Stomach (tissue), 19 donors: ENCODE measurements at places on chromosomes 16 and 17.

DNA sequence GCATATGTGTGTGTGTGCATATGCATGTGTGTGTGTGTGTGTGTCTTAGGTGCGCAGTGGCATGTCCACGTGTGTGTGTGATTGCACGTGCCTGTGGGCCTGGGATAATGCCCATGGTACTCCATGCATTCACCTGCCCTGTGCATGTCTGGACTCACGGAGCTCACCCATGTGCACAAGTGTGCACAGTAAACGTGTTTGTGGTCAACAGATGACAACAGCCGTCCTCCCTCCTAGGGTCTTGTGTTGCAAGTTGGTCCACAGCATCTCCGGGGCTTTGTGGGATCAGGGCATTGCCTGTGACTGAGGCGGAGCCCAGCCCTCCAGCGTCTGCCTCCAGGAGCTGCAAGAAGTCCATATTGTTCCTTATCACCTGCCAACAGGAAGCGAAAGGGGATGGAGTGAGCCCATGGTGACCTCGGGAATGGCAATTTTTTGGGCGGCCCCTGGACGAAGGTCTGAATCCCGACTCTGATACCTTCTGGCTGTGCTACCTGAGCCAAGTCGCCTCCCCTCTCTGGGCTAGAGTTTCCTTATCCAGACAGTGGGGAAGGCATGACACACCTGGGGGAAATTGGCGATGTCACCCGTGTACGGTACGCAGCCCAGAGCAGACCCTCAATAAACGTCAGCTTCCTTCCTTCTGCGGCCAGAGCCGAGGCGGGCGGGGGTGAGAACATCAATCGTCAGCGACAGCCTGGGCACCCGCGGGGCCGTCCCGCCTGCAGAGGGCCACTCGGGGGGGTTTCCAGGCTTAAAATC is 47.6 kb downstream of the IL21R start:
- peak; percentile 69 for DNase-seq
- H3K4me3 ChIP-seq, result no peak overlapping the region
- H3K4me1 ChIP-seq, result peaks cover 12% of the 10 kb centered on the region
- no peaks in the 10 kb centered on the region for H3K27me3 ChIP-seq
- H3K36me3 ChIP-seq, result peaks cover 9% of the 10 kb centered on the region

DNA sequence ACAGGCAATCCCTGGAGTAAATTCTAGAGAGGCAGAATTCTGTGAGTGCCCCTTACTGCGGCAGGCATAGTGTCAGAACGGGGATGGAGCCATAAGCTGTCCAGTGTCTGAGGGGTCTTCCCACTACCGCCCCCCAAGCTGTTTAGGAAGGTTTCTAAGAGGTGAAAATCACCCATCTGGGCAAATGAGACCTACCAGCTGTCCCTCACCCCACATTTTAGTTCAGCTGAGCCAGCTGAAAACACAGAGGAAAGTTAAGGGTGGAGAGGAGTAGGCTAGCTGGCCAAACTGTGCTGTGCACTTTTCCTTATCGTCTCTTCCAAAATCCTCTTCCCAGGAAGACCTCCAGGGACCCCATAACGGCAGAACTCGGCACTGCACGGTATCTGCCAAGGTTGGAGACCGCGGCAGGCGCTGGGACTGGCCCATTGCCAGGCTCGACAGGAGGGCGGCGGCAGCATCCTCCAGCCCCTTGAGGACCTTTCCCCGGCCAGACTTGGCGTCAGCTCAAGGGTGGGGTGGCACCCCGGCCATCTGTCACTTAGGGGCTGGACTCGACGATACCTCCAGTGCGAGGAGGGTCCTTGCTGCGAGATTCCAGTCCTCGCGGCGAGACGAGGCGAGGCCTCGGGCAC is 955 bp downstream of the ACLY start:
- peak overlapping the region; percentile 94 for H3K27ac ChIP-seq
- peak overlapping the region; percentile 98 for H3K4me3 ChIP-seq
- H3K4me1 ChIP-seq, result peaks cover 56% of the 10 kb centered on the region
- peaks cover 12% of the 10 kb centered on the region for H3K36me3 ChIP-seq
- DNase-seq, result peak; percentile 82

DNA sequence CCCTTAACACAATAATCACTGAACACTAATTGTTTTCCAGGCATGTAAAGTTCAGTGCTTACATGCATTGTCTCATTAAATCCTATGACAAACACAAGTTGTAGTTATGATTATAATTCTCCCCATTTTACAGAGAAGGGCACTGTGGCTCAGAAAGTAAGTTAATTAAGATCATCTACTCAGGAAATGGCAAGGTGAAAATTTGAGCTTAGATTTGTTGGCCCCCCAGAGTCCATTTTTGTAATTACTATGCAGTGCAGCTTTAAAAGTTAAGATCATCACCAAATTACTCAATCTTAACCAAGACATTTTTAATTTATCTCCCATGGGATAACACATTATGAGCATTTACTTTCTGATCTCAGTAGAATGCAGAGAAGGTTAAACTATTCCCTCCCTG is 34.2 kb upstream of the CCL1 start:
- H3K27ac ChIP-seq, result no peak overlapping the region
- peaks cover 6% of the 10 kb centered on the region for H3K27me3 ChIP-seq
- DNase-seq, result no peak
- H3K4me1 ChIP-seq, result no peaks in the 10 kb centered on the region
- no peaks in the 10 kb centered on the region for H3K36me3 ChIP-seq

DNA sequence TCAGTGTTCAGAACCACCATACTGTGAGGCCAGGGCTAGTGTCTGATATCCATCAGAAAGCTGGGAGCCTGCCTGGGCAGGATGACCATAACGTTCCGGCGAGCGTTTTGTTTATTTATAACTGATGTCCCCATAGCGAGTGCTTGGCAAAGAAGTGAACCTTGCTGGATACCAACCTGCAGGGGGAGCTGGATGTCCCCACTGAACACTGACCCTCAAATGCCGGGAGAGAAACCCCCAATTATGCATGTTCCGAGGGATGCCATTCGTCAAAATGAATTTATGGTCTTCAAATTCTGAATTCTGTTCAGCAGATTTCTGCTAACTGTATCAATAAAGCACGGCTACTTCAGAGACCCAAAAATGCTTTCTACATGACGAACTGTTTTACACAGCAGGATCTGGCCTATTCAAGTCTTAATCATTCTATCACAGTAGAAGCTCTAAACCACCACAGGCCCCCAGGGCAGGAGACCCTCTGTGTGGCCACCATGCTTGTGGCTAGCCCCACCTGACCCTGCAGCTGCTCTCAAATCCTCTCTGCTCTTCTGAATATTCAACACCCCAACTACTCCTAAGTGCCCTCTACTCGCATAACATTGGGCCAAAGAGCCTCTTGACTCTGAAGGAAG is 15.2 kb downstream of the MED24 start:
- DNase-seq, result peak; percentile 92
- no peak overlapping the region for H3K27ac ChIP-seq
- H3K4me1 ChIP-seq, result peaks cover 22% of the 10 kb centered on the region
- H3K27me3 ChIP-seq, result no peaks in the 10 kb centered on the region
- H3K36me3 ChIP-seq, result peaks cover 23% of the 10 kb centered on the region
- no peak overlapping the region for H3K4me3 ChIP-seq

DNA sequence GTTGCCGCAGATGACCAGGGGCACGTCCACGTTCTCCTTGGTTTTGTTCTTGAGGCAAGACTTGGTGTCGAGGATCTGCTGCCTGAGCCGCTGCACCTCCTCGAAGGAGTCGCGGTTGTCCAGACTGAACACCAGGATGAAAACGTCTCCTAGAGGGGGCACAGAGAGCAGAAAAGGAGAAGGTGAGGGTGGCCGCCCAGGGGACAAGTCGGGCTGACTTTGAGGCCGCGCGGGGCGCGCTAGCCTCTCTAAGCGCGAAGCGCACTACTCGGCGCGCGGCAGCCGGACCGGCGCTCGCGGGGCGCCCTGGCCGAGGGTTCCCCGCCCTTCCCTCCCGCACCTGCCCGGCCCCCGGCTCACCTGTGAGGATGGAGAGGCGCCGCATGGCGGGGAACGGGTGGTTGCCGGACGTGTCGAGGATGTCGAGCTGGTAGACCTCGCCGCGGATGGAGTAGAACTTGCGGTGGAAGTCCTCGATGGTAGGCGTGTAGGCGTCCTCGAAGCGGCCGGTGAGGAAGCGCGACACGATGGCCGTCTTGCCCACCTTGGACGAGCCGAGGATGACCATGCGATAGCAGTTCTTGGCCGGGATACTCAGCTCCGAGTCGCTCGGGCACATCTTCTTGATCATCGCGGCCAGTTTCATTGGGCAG is 533 bp downstream of the RASD1 start:
- H3K27me3 ChIP-seq, result no peaks in the 10 kb centered on the region
- H3K27ac ChIP-seq, result peak overlapping the region; percentile 92
- H3K36me3 ChIP-seq, result peaks cover 26% of the 10 kb centered on the region
- DNase-seq, result peak; percentile 67

DNA sequence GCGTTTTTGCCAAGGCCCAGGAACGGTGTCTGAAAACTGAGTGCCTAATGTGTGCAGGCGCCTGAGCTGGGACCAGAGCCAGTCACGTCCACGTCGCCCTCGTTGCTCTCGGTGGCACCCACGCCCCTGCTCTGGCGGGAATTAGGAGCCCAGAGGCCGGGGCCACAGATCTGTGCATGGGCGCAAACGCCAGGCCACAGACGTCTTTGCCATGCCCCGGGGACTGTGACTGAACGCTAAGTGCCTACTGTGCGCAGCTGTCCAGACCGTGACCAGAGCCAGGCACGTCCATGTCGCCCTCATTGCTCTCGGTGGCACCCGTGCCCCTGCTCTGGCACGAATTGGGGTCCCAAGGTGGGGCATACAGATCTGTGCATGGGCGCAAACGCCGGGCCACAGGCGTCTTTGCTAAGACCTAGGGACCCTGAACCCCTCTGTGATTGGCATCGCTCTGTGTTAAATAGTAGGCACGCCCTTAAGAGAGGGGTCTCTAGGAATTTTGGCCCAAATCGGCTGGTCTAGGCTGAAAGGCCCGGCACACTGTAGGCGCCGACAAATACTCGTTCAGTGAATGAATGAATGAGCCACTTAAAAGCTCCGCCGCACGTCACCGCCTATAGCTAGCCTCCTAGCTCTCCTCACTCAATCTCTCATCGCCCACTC is 827 bp upstream of the UBALD1 start:
- H3K4me1 ChIP-seq, result peaks cover 75% of the 10 kb centered on the region
- H3K4me3 ChIP-seq, result peak overlapping the region; percentile 99
- peak overlapping the region; percentile 99 for H3K27ac ChIP-seq

DNA sequence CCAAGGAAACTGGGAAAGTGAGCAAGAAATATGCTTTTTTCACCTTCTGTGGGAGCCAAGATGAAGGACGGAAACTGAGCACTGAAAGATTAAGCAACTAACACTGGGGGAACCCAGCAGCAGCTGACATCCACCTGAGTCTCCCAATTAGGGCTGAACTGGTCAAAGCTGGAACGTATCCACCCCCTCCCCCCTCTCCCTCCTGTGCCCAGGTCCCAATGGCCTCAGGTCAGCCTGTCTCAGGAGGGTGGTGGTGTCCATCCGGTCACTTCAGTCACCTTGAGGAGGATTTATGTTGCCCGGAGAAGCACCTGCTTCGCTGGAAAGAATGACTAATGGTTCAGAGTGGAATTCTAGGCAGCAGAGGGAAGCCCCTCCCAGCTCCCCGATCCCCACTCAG is 10.0 kb downstream of the PEMT start:
- no peaks in the 10 kb centered on the region for H3K4me1 ChIP-seq
- no peak for DNase-seq
- peaks cover 4% of the 10 kb centered on the region for H3K36me3 ChIP-seq

DNA sequence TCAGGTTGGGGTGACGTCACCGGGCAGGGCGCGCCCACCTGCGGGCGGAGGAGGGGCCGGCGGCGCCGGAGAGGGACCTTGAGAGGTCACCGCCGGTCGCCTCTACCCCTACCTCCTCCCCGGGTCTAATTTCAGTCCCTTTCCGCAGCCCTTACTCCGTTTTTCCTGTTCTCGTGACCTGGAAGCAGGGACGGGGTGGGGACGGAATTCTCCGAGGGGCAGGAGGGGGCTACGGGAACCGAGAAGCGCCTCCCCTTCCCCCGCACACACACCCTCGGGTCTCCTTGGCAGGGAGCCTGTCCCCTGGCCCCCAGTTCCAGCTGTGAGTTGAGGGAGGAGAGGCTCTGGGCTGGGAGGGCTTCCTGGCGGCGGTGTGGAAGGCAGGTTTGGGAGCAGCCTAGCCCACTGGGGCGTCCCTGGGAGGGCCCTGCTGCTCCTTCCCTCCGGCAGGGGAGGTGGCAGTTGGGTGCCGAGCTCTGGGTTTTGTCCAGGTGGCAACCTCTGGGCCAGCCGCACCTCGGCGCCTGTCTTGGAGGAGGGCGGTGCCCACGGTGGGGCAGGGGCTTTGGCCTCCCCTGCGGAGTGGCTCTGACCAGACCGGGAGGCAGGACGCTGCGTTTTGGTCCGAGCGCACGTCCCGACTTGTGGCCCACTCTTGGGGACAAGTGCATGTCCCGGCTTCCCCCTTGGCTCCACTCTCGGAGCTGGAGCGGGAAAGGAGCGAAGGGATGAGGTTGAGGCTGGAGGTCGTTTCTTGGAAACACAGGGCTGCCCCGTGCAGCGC is 773 bp downstream of the SYNGR3 start:
- peaks cover 7% of the 10 kb centered on the region for H3K27me3 ChIP-seq
- peaks cover 49% of the 10 kb centered on the region for H3K4me1 ChIP-seq
- peak overlapping the region; percentile 71 for H3K27ac ChIP-seq
- peaks cover 13% of the 10 kb centered on the region for H3K36me3 ChIP-seq

GRCh38 chr16:72066747-72067146 is 3.7 kb downstream of the HPR start:
- peaks cover 6% of the 10 kb centered on the region for H3K36me3 ChIP-seq
- peak; percentile 75 for DNase-seq
- no peak overlapping the region for H3K27ac ChIP-seq
- no peaks in the 10 kb centered on the region for H3K27me3 ChIP-seq

GRCh38 chr17:42748202-42748907 is 3.5 kb upstream of the EZH1 start:
- no peak for DNase-seq
- H3K4me3 ChIP-seq, result no peak overlapping the region
- no peaks in the 10 kb centered on the region for H3K27me3 ChIP-seq

DNA sequence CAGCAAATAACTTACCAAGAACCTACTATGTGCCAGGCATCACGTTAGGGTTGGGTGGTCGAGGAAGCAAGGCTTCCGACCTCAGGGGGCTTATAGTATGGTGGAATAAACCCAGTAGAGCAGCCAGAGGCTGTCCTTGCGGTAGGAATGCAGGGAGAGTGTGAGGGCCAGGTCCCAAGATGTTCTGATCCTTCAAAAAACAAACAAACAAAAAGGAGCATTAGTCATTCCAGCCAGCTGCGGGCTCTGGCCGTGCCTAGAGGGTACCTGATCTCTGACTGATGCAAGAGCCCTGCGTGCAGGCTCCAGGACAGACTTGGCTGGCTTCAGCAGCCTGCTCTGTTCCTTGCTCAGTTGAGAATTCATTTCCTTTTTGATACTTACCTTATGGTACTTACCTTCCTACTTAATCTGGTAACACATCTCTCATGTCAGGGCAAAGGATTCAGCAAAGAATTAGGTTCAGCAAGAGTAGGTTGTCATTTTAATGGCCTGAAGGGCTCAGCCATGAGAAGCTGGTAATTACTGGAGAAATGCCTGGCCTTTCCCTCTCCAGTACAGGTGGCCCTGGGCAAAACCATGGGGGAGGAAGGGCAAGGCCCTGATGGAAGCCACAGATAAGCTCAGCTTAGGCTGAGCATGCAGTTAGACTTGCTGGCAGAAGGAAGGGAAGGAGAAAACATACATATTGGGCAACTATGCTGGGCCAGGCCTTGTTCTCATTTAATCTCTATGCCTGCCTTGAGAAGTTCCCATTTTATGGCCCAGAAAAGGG is 18.4 kb downstream of the CYB5D2 start:
- peaks cover 6% of the 10 kb centered on the region for H3K4me1 ChIP-seq
- no peak for DNase-seq
- H3K36me3 ChIP-seq, result peaks cover 68% of the 10 kb centered on the region
- H3K27me3 ChIP-seq, result no peaks in the 10 kb centered on the region
- H3K27ac ChIP-seq, result no peak overlapping the region
- no peak overlapping the region for H3K4me3 ChIP-seq

GRCh38 chr16:27784351-27785306 is 234.7 kb downstream of the KATNIP start:
- H3K27ac ChIP-seq, result no peak overlapping the region
- peaks cover 17% of the 10 kb centered on the region for H3K27me3 ChIP-seq
- H3K36me3 ChIP-seq, result no peaks in the 10 kb centered on the region
- DNase-seq, result no peak
